ENCODE measurements at places on chromosomes 1 and 21.

GRCh38 chr1:94772230-94772641 lies 47.9 kb upstream of the SLC44A3 start:
- no peak for DNase-seq

DNA sequence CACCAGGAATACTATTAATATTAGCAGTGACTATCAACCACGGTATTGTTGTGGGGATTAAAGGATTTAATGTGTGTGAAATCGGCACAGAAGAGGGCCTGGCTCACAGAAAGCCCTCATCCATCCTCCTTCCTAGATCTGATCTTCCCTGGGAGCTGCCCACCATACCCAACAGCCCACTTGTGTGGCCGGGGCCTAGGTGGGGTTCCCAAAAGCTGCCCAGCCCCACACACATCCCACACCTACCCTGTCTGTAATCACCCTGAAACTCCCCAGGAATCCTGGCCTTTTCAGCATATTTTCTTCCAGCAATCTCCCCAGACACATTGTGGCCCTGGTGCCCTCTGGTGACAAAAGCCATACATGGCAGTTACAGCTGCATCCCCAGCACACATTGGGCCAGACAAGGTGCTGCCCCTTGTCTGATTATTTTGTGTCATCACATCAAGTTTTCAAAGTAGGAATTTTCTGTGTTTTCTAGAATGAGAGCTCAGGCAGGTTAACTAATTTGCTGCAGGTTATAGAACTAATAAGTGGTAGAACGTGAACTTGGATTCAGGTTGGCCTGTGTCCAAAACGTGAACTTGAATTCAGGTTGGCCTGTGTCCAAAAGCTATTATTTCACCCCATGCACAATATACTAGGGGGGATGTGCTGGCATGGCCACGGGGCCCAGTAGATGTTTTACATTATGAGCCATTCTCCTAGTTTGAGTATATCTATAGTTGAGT lies 5.3 kb upstream of the SLC6A9 start:
- DNase-seq: peak; percentile 73

DNA sequence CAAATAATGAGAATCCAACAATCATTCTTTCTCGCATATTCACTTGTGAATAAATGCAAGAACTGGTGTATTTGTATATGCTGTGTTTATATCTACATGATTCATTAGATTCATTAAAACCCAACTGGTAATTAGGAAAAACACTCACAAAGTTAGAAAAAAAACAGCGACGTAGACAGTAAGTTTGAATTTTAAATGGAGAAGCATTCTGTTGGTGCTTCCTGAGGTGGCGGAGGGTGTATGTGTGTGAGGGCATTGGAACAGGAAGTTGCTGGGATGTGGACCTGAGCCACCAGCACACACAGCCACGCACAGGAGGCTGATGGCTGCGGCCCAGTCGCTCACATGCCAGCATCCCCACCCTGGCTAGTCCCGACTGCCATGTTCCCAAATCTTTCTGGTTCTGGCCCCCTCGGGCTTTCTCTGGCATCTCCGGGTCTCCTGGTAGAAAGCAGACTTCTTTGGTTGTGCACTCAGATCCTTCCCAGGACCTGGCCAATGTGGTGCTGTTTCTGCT lies 121.6 kb upstream of the IRF2BP2 start:
- DNase-seq: peak; percentile 29

DNA sequence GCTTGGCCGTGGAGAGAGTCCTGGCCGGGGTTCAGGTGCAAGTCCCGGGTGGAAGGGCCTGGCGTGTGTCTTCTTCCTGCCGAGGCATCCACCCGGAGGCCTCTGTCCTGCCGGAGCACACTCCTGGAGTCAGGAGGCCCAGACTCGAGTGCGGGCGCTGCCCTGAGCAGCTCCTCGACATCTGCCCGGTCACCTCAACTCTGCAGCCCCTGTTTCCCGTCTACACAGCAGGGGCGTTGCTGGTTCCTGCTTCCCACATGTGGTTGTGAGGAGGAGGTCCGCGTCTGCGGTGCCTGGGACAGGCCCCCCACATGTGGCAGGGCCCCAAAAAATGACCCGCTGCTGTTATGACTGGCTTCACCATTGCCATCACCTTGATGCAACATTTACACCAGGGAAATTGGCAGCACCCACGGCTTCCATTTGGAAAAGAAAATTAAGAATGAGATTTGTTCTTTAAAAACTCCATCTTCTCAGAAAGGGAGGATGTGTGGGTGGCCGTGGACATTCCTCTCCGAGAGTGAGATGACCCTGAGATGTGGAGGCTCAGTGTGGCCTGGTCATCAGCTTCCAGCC lies 169.8 kb downstream of the PRDM16 start:
- no peak for DNase-seq

DNA sequence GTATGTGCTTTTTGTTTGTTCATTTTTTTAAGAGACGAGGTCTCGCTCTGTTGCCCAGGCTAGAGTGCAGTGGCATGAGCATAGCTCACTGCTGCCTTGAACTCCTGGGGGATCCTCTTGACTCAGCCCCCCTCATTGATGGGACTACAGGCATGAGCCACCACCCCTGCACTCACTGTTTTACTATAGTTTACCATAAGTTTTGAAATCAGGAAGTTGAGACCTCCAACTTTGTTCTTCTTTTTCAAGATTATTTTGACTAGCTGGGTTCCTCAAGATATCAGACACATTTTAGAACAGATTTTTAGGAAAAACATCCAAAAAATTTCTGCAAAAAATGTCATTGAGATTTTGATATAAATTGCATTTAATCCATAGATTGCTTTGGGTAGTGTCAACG lies 120.4 kb upstream of the FGGY start:
- no peak for DNase-seq

DNA sequence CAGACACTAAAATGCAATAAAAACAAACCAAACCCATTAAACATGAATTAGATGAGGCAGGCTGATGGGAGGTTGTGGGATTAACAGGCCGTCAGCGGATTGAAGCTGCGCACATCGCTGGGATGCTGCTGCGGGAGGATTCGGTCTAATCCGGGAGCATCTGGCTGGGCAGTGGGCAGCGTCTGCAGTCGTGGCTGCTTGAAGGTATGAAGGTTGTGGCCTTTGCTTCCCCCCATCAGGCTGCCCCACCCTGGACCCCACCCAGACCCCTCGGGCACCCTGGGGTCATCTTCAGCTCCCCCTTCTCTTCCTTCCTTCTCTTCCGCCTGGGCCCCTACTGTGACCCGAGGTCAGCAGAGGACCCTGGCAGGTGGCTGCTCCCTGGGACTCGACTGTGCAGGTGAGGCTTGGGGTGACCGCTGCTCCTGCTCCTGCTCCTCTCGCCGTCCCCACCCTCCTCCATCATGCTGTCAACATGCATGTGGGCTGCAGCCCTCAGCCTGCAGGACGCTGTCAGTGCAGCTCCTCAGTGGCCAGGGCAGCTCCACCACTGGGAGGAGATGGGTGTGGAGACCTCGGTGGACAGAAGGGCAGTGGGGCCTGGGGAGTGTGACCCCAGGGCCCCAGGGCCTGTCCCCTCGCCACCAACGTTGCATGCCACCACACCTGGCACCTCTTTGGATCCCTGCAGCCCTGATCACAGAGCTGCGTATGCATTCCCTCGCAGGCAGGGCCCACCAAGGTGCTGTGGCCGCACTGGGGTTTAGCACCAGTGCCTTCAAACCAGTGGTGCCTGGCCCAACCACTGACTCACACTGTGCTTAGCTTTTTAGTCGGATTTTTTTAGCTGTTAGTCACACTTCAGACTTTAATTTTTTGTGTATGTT lies 112.2 kb upstream of the COL6A1 start:
- no peak for DNase-seq

- no peak for DNase-seq
These were observed 57.4 kb downstream of the MEGF6 start for GRCh38 chr1:3553940-3554223.

- no peak for DNase-seq
These were observed 349.4 kb downstream of the HLX start for GRCh38 chr1:221228594-221228993.

GRCh38 chr1:246110343-246111219 lies 396.5 kb downstream of the SMYD3 start:
- DNase-seq: no peak

DNA sequence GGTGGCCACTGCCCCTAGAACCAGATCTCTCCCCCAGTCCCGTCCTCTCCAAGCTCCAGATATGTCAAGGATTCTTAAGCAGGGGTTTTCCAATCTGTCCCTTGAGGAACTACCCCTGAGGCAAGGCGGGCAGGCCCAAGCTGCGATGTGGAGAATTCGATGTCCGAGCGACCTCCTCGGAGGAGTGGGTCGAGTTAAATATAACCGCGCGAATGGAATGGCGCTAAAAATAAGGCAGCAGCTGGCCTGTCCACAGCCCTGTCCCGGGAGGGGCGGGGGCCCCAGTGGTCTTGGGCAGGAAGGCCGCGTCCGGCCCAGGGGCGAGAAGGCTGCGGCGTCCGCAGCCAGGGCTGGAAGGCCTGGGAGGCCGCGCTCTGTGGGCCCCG lies 5.8 kb upstream of the FOXD3 start:
- DNase-seq: no peak

GRCh38 chr1:174800216-174800851 lies 199.4 kb upstream of the CACYBP start:
- DNase-seq: peak; percentile 11

Measured in activated naive CD4-positive, alpha-beta T cell treated with Interleukin-2 at 50 U/mL for 16 hours (primary cell).